Hair follicle dermal papilla cell (primary cell): ENCODE measurements at places on chromosomes 3 and 15. TPM values are rescaled to one million over a fixed set of nuclear protein-coding genes. Genes with fewer than 3 reads are reported as not detected.

LRRK1 gene
- total RNA-seq = 21.0 and 29.4 TPM in 2 replicates

NDUFAF3 gene
- 37.2 and 47.7 TPM in 2 replicates for total RNA-seq

MYO5C gene
- total RNA-seq = 0.24 and 0.49 TPM in 2 replicates

ALPK3 gene
- 0.12 and 0.32 TPM in 2 replicates for total RNA-seq

CHL1 gene
- total RNA-seq = under 0.01 TPM in 1 of 2 replicates, not detected in the other

CLRN1 gene
- total RNA-seq = 0.32 TPM in 1 of 2 replicates, not detected in the other

UNC45A gene
- total RNA-seq = 78.1 and 79.5 TPM in 2 replicates

PSTPIP1 gene
- total RNA-seq = not detected in 2 replicates

SLC38A3 gene
- not detected in 2 replicates for total RNA-seq

GOLGA8O gene
- total RNA-seq = 0.97 and 2.7 TPM in 2 replicates
